ENCODE measurements at places on chromosomes 1 and 21. TPM values are rescaled to one million over a fixed set of nuclear protein-coding genes. Genes with fewer than 3 reads are reported as not detected.

DNA sequence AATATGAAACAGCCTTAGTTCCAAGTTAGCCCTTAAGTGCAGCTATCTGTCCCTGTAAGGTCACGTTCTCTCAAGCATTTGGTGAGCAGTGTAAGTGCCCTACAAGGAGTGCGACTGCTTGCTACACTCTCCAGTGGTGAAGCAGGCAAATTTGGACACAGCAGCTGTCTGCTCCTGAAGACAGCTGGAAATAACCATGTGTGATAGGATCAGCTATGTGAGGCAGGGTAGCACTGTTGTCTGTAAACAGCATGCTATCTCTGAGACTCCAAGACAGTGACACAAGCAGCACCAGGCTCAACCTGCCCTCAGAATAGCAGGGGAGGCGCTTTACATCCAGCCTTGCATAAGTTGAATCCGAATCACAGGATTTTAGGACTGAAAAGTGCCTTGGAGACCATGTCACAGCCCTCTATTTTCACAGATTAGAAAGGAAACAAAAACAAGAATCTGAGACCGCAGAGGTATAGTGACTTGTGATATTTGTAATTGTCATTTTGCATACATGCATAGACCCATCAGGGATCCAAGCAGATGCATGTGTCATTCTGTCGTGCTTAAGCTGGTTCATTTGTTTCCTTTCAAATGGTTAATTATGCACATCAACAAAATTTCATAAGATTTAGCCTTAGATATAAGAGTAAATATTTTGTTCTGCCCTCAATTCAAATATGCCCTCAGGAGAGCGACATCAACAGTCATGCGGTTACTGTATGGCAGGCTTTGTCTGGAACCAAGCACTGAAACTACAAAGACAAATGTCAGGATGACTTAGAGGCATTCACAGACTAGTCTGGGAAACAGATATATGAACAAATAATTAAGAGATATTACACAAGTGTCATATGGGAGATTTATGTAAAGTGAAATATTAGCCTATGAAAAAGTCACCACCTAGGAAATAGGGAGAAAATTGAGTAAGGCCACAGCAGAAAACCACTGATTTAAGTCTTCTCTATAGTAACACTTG lies 134.9 kb upstream of the NRIP1 start:
- H3K4me3 ChIP-seq = no peak overlapping the region
- no peaks in the 10 kb centered on the region for H3K4me1 ChIP-seq
- no peak for DNase-seq
- no peaks in the 10 kb centered on the region for H3K36me3 ChIP-seq

- DNase-seq = no peak
- no peaks in the 10 kb centered on the region for H3K36me3 ChIP-seq
- no peak overlapping the region for H3K4me3 ChIP-seq
Observed at GRCh38 chr1:69519006-69519405, 48.7 kb upstream of the LRRC7 start.

DNA sequence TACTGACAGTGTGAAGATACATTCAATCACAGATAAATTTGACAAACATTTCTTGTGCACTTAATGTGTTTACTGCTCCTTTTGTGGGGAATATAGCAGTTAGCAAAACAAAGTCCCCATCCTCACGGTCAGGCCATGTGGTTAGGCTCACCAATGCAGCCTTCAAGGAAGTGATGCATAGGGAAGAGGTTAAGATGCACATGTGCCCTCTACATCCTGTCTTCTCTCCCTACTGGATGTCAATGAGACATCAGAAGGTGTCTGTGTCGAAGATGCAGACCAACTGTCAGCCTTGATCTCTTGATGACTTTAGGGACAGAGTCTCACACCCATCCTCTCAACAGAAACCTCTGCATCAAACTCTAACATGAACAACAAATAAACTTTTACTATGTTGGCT lies 78.7 kb downstream of the FH start:
- H3K27me3 ChIP-seq = no peaks in the 10 kb centered on the region
- no peaks in the 10 kb centered on the region for H3K4me1 ChIP-seq
- H3K4me3 ChIP-seq = no peak overlapping the region

- DNase-seq = peak; percentile 36
- H3K27ac ChIP-seq = no peak overlapping the region
- no peaks in the 10 kb centered on the region for H3K27me3 ChIP-seq
- H3K4me3 ChIP-seq = no peak overlapping the region
Observed at GRCh38 chr1:169511316-169512005, 25.7 kb upstream of the SLC19A2 start.

GRCh38 chr1:48084826-48085225 lies 87.6 kb upstream of the TRABD2B start:
- no peak overlapping the region for H3K4me3 ChIP-seq
- no peaks in the 10 kb centered on the region for H3K4me1 ChIP-seq
- H3K27me3 ChIP-seq = peaks cover 4% of the 10 kb centered on the region
- H3K36me3 ChIP-seq = no peaks in the 10 kb centered on the region
- DNase-seq = no peak

DNA sequence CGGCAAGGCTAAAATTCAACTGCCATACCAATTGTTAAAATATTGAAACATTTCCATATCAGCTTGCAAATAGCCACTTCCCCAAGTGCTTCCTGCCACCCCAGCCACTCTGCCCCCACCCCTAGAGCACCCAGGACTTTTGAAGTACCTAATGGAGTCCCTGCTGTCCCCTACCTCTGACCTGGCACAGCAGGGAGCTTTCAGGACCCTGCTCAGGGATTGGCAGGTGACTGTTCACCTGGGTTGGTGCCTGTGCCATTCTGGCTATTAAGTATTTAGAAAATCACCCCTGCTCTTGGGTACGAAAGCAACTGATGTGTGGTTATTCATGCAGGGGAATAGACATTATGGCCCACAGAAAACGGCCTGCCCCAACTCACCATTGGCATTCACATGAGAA lies 9.1 kb upstream of the HPCAL4 start:
- no peaks in the 10 kb centered on the region for H3K36me3 ChIP-seq
- no peak for DNase-seq
- no peaks in the 10 kb centered on the region for H3K4me1 ChIP-seq

- H3K27ac ChIP-seq = peak overlapping the region; percentile 46
- H3K27me3 ChIP-seq = no peaks in the 10 kb centered on the region
- DNase-seq = peak; percentile 74
- peaks cover 7% of the 10 kb centered on the region for H3K36me3 ChIP-seq
- no peak overlapping the region for H3K4me3 ChIP-seq
- H3K4me1 ChIP-seq = peaks cover 32% of the 10 kb centered on the region
Observed at GRCh38 chr1:54287176-54287650, 87.2 kb downstream of the MRPL37 start.

GRCh38 chr1:19418503-19418971 lies 66.8 kb downstream of the CAPZB start:
- no peak overlapping the region for H3K4me3 ChIP-seq
- H3K27me3 ChIP-seq = no peaks in the 10 kb centered on the region
- peaks cover 46% of the 10 kb centered on the region for H3K36me3 ChIP-seq
- H3K27ac ChIP-seq = no peak overlapping the region
- DNase-seq = no peak

DNA sequence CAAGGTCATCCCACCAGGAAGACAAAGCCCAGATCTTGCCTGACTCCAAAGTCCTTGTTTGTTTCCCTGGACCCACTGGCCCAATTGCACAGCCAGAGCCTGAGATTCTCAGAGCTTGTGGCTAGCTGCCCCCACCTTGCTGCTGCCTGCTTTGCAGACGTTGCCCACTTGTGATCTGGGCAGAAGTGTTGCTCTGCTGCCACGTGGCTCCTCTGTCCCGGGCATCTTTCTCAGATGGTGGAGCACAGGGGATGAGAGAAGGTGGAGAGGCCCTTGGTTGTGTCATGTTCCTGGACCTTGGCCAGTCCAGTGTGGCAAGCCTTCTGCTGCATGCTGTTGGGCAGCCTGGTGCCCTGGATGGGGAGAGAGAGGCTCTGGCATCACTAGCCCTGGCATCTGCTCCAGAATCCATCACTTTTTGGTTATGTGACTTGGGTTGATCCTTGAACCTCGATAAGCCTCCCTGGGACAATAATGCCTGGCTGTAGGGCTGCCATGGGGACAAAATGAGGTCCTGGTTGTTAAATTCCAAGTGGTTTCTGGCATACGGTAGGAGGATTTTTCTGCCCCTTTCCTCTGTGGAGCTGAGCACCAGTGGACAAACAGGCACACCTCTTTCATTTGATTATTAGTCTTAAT lies 1.5 kb upstream of the NR0B2 start:
- H3K36me3 ChIP-seq = no peaks in the 10 kb centered on the region
- DNase-seq = no peak
- H3K27me3 ChIP-seq = no peaks in the 10 kb centered on the region
- H3K4me3 ChIP-seq = no peak overlapping the region

DNA sequence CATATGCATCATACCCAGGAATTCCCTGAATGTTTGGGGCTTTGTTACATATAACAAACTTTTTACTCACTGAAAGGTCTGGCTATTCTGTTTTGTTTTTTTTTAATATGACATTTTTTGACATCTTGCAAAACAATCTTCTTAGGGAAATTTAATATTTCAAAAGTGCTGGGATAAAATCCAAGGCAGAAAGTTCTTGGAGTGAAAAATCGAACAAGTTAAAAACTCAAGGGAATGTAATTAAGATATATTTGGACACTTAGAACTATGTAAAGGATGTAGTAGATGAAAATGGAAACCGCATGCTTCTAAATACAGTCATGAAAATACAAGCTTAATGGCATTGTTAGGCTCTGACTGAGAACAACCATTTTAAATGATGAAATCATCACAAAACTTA lies 8.6 kb downstream of the CHODL start:
- no peaks in the 10 kb centered on the region for H3K27me3 ChIP-seq
- no peaks in the 10 kb centered on the region for H3K4me1 ChIP-seq
- DNase-seq = no peak
- no peaks in the 10 kb centered on the region for H3K36me3 ChIP-seq

- peaks cover 17% of the 10 kb centered on the region for H3K36me3 ChIP-seq
- no peaks in the 10 kb centered on the region for H3K4me1 ChIP-seq
- DNase-seq = no peak
- no peak overlapping the region for H3K27ac ChIP-seq
Observed at GRCh38 chr1:63651161-63651701, 58.0 kb downstream of the PGM1 start.

- H3K27ac ChIP-seq = no peak overlapping the region
- no peak overlapping the region for H3K4me3 ChIP-seq
Observed at GRCh38 chr1:24528744-24529143, 26.1 kb downstream of the RCAN3 start.

- H3K4me1 ChIP-seq = peaks cover 20% of the 10 kb centered on the region
- DNase-seq = no peak
- peak overlapping the region; percentile 51 for H3K27ac ChIP-seq
- peaks cover 38% of the 10 kb centered on the region for H3K36me3 ChIP-seq
Observed at GRCh38 chr1:31297277-31298247, 730 bp downstream of the ZCCHC17 start.

DNA sequence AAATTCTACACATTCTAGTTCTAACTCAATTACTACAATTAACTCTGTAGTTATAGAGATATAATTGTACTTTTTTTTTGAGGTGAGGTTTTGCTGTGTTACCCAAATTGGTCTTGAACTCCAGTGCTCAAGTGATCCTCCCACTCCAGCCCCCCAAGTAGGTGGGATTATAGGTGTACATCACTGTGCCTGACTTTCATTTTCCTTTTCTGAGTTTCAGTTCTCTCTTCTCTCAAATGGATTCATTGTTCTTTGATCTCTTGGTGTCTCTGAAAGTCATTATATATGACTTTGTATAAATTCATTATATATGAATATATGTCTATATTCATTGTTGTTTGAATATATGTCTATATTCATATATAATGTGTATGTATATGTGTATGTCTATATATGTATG lies 74.0 kb upstream of the GALNT2 start:
- no peak for DNase-seq
- no peak overlapping the region for H3K27ac ChIP-seq
- no peaks in the 10 kb centered on the region for H3K4me1 ChIP-seq
- no peak overlapping the region for H3K4me3 ChIP-seq

GRCh38 chr1:226938903-226939437 lies 1.1 kb upstream of the COQ8A start:
- DNase-seq = no peak
- H3K4me3 ChIP-seq = peak overlapping the region; percentile 54
- H3K27ac ChIP-seq = peak overlapping the region; percentile 81
- no peaks in the 10 kb centered on the region for H3K27me3 ChIP-seq
- peaks cover 14% of the 10 kb centered on the region for H3K4me1 ChIP-seq
- no peaks in the 10 kb centered on the region for H3K36me3 ChIP-seq

- no peak overlapping the region for H3K4me3 ChIP-seq
- no peaks in the 10 kb centered on the region for H3K27me3 ChIP-seq
- no peak overlapping the region for H3K27ac ChIP-seq
- no peaks in the 10 kb centered on the region for H3K36me3 ChIP-seq
- peaks cover 23% of the 10 kb centered on the region for H3K4me1 ChIP-seq
Observed at GRCh38 chr1:109271458-109271857, 11.5 kb downstream of the PSRC1 start.

GRCh38 chr1:218718206-218718605 lies 373.1 kb downstream of the TGFB2 start:
- H3K4me3 ChIP-seq = no peak overlapping the region
- H3K27ac ChIP-seq = peak overlapping the region; percentile 83
- DNase-seq = peak; percentile 42
- H3K4me1 ChIP-seq = peaks cover 36% of the 10 kb centered on the region

DNA sequence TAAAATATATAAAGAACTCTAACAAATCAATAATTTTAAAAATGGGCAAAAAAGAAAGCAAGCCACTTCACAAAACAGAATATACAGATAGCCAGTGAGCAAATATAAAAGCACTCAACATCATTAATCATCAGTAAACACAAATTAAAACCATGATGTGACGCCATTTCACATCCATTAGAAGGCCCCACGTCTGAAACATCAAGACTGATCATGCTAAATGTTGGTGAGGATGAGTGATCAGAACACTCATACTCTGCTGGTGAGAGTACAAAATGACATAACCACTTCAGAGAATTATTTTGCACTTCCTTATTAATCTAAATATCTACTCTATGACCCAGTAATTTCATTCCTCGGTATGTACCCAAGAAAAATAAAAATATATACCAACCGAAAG lies 512.2 kb upstream of the NR5A2 start:
- H3K4me1 ChIP-seq = no peaks in the 10 kb centered on the region
- H3K27me3 ChIP-seq = no peaks in the 10 kb centered on the region
- H3K27ac ChIP-seq = no peak overlapping the region
- H3K4me3 ChIP-seq = no peak overlapping the region
- no peaks in the 10 kb centered on the region for H3K36me3 ChIP-seq
- no peak for DNase-seq

- no peak overlapping the region for H3K4me3 ChIP-seq
- H3K27ac ChIP-seq = no peak overlapping the region
- DNase-seq = no peak
- no peaks in the 10 kb centered on the region for H3K4me1 ChIP-seq
- H3K27me3 ChIP-seq = 0 out of 2 replicates have a peak, but pooled peaks cover 7% of the 10 kb centered on the region
Observed at GRCh38 chr1:215963040-215963439, 395.9 kb downstream of the KCTD3 start.

GRCh38 chr1:36320291-36320761 lies 3.1 kb downstream of the EVA1B start:
- no peaks in the 10 kb centered on the region for H3K27me3 ChIP-seq
- peaks cover 31% of the 10 kb centered on the region for H3K36me3 ChIP-seq
- peaks cover 40% of the 10 kb centered on the region for H3K4me1 ChIP-seq
- DNase-seq = no peak

- DNase-seq = no peak
- no peaks in the 10 kb centered on the region for H3K27me3 ChIP-seq
- H3K36me3 ChIP-seq = no peaks in the 10 kb centered on the region
- peaks cover 21% of the 10 kb centered on the region for H3K4me1 ChIP-seq
- H3K27ac ChIP-seq = no peak overlapping the region
Observed at GRCh38 chr1:91585982-91586381, 85.3 kb downstream of the CDC7 start.

Gene PTAFR
- total RNA-seq = 0.47 TPM

Gene NUDT4B
- total RNA-seq = 8.8 TPM

Gene RGS8
- not detected for total RNA-seq
